ENCODE measurements at places on chromosomes 3 and 15.

GRCh38 chr15:43941555-43941954 lies 114.8 kb downstream of the WDR76 start:
- no peak for DNase-seq

DNA sequence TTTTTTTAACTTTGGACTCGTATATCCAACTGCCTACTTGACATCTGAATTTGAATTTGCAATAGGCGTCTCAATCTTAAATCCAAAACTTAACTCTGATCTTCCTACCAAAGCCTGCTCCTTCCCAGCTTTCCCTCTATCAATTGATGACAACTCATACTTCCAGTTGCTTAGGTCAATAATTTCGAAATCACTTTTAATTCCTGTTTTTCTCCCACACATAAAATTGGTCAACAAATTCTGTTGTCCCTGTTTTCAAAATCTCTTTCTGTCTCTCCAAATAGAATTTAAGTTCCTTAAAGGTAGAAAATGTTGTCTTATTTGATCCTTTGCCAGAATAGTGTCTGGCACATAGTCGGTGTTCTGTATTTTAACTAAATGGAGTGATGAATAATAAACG lies 332.4 kb downstream of the SATB1 start:
- no peak for DNase-seq

GRCh38 chr3:145735631-145736030 lies 425.4 kb downstream of the PLOD2 start:
- DNase-seq = no peak

- no peak for DNase-seq
Observed at GRCh38 chr15:41256577-41257038, 25.5 kb downstream of the CHP1 start.

- no peak for DNase-seq
Observed at GRCh38 chr3:172244011-172244410, 204.2 kb downstream of the GHSR start.

DNA sequence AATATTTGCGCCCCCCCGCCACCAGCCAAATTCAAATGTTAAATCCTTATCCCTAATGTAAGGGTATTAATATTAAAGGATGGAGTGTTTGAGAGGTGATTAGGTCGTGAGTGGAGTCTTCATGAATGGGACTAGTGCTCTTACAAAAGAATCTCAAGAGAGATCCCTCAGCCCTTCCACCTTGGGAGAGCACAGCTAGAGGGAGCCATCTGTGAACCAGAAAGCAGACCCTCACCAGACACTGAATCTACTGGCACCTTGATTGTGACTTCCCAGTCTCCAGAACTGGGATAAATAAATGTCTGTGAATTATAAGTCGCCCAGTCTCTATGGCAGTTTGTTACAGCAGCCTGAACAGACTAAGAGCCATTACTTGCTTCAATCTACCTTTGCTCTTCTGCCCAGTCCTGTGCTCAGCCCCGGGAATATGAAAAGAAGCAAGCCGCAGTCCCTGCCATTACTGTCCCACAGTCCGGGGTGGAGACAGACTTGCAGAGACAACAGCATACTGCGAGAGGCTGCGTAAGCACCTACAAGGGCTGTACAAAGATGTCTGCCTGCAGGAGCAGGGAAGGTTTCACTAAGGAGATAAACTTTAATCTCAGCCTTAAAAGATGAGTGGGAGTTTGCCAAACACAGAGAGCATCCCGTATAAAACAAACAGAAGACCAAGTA lies 110.7 kb upstream of the TMCO5A start:
- DNase-seq = no peak
